ENCODE measurements at places on chromosomes 11 and 22.

DNA sequence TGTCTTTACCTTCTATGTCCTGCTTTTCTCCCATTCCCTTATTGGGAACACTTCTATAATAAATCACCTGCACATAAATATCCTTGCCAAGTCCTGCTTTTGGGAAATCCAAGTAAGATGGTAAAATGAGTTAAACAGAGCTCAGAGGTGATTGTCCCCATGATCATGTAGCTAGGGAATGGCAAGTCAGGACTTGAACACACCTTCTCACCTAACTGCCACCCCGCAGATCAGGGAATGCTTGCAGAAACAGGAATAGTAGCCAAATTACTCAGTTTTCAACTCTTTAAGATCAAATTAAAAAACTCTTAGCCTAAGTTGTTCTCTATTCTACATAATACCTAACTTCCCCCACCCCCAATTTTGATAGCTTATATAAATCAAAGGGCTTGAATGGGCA lies 16.0 kb downstream of the OOSP3 start:
- DNase-seq = no peak

- no peak for DNase-seq
Measured at GRCh38 chr11:65934014-65934413, 11.3 kb upstream of the TSGA10IP start.

- DNase-seq = no peak
Measured at GRCh38 chr22:29443452-29443851, 5.1 kb downstream of the RFPL1 start.

- no peak for DNase-seq
Measured at GRCh38 chr22:20996031-20996410, 5.9 kb downstream of the THAP7 start.

GRCh38 chr11:108025387-108026080 lies 16.8 kb downstream of the CUL5 start:
- no peak for DNase-seq

- DNase-seq = no peak
Measured at GRCh38 chr11:8286886-8287285, 23.2 kb upstream of the LMO1 start.

- no peak for DNase-seq
Measured at GRCh38 chr11:67306769-67307544, 3.6 kb downstream of the SSH3 start.

DNA sequence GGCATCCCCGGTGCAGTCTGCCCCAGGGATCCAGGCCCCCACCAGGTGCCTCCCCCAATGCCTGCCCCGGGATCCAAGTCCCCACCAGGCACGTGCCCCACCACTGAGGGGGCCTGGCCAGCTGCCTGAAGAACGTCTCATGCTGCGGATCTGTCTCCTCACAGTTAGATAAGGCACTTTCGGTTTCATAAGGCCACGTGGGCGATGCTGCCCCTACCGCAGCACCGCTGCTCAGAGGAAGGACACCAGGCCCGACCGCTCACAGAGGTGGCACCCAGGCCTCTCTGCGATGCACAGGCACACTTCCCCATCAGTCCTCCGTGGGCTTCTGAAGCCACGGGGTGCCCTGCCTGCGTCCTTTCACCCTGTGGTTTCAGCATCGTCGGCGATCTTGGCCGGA lies 68.1 kb upstream of the BID start:
- no peak for DNase-seq

DNA sequence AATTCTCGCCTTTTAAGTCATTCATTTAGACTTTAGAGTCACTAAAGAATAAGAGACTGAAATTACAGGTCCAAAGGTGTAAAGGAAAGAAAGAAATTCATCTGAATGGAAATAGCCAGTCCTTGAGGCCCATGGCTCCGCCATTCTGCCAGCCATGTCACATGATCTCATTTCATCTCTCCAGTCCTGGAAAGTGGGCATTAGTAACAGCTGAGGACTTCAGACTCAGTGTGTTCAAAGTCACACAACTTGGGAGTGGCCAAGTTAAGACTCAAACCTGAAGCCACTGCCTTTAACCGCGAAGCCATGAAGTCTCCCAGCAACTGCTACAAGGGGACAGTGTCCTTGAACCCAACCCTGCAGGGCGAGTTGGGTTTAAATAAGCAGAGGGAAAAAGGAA lies 103.7 kb downstream of the PRR5L start:
- no peak for DNase-seq

DNA sequence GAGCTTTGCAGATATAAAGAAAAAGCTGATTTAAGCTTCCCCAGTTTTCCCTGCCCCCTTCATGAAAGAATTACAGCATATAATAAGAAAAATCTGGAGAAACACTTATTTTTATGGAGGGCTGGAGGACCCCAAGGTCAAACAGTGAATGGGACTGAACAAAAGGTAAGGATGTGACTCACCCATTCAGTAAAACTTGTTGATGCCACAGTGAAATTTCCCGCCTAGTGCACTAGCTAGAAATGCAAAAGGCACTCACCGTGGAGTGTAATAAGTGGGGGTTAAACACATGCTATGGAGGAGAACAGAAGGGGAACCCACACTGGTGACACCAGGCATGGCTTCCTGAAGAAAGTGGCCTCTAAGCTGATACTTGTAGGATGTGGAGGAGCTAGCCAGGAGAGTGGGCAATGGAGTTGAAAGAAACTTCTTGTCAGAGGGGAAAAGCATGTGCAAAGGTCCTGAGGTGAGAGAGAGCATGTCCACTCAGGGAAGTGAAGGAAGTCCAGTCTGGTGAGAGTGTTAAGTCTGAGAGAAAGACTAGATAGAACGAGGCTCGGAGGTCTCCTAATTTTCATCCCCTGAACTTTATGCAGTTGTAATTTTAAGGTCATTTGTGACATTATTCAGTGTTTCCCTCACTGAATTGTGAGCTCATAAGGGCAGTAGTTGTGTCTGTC lies 77.1 kb downstream of the MIAT start:
- DNase-seq = no peak

GRCh38 chr11:61680622-61681221 lies 531 bp downstream of the DAGLA start:
- DNase-seq = no peak

DNA sequence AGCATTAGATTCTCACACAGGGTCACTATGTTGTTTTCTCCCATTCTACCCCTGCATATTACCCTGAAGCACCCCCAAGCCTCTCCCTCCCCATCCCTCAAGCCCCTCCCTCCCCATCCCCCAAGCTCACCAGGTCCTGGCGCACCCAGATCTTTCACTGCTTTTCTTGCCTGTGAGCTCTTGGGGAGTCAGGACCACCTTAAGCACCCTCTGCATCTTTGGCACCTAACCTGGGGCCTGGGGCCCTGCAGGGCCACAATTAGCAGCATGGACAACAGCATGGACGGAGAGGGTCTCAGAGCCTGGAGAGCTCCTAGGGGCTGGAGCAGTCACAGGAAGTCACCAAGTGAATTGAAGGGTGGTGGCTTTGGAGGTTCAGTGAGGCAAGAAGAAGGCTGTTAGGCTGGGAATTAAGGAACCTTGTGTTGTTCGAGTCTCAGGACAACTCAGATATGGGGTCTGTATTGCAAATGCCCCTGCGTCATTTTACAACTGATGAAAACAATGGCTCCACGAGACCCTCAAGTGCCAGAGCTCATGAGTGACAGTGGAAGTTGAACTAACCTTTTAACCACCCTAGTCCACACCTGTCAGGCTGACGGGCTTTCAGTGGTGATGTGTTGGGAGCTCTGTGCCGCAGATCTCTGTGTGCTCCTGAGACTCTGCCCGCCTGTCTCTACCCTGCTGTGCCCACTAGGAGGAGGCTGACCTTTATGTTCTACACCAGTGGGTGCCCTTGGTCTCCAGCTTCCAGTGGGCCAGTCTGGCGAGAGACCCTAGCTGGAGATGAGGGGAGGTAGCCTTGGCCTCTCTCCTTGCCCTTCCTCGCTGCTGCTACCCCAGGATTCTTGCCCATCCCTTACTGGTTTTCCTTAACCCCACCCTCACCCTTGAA lies 111.3 kb upstream of the OR4B1 start:
- DNase-seq = no peak

DNA sequence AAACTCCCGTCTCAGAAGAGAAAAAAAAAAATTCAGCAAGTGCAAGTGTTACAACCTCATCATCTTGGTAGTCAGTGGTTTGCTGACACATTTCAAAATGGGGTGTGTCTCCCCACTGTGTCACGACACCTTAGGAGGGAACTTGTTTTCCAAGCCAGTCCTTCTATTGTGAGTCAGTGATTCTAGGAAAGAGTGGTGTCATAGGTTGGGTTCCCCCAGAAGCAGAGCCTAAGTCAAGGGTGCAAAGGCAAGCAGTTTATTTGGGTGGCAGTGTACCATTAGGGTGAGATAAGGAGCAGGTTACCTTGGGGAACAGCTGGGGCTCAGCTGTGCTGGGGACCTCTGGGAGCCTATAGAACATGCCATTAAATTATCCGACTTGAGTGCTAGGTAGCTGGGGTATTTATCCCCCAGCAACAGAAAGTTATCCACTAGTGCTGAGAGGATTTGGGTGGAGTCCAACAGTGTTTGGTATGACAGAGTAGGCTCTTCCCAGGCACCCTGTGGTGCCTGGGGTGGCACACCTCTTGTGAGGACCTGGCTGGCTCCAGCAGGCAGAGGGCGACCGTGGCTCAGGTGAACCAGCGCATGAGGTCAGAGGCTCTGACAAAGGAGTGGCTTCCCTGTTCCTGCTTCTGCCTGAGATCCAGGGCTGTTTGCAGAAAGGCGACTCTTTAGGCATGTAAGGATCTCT lies 41.7 kb downstream of the KIAA1671 start:
- DNase-seq = no peak

DNA sequence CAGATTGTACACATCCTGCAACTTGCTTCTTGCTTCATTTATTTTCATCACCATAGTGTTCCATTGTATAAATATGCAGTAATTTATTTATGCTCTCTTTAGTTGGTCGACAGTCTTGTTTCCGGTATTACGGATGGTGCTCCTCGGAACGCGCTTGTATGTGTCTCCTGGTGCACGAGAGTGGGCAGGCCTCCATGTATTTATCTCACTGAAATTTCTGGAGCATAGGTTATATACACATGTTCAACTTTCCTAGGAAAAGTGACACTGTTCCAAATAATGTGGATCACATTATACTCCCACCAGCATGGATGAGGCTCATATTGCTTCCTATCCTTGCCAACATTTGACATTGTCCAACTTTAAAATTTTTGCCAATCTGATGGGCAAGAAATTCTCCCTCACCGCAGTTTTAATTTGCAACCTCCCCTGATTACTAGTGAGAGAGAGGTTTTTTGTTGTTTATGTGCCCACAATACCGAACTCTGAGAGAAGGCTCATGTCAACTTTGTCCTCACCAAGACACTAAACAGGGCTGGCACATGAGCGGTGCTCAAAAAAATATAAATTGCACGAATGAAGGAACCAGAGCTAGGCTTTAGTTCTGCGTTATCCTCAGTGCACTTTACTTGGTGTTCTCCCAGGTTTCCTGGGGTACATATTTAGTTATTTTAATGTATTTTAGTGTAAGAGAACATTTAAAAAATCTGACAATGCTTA lies 3.8 kb downstream of the CSNK2A3 start:
- no peak for DNase-seq

DNA sequence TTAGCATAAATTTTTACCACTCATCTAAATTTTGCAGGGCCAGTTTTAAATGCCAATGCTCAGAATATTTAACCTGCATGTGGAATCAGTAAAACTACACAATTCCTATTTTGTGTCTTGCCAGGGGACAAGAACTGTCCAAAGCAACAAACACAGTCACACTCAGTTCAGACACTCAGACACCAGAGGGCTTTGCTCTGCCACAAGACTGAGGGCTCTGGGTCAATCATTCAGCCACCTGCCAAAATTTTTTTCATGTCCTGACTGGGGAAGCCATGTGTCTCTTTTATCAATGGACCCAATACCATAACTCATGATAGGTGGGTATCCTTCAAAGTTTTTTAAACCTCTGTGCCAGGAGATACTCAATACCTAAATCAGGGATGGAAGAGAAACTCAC lies 304.0 kb upstream of the ANO3 start:
- no peak for DNase-seq

DNA sequence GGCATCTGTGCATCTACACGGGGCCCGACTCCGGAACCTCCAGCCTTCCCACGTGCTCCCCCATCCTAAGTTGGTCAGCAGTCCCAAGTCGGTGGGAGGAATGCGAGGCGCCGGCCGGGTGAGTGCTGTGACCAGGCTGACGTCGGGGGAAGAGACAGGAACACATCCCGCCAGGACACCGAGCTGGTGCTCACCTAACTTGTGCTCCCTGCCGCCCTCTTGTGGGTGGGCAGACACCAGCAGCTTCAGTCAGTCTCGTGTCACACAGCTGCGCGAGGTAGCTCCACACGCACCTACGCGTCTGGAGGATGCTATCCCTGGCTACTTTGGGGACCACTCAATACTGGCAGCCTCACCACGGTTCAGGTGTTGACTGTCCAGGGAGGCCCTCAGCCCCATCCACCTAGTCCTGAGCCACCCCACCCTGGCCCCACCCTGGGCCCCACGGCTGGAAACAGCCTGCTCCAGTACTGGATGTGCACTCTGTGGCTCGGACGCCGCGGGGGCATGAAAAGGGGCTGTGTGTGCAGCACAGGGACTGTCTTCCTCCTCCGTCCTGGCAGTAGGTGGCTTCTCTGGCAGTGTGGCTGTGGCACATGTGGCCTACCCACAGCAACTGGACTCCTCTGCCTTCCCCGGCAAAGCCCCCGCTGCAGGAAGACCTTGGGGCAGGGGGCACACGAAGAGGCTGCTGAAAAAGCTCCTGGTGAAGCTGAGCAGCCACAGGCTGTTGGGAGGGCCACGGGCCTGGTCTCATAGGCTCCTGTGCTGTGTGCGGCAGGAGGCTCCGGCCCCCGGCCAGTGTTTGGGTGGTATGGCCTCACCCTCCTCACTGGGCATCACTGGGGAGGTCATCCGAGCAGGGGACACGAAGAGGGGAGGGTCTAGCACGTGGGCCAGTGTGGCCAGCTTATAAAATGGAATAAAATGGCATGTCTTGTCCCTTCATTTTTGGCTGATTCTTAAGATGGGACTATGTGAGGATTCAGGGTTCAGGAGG lies 11.2 kb upstream of the BID start:
- DNase-seq = peak; percentile 39

DNA sequence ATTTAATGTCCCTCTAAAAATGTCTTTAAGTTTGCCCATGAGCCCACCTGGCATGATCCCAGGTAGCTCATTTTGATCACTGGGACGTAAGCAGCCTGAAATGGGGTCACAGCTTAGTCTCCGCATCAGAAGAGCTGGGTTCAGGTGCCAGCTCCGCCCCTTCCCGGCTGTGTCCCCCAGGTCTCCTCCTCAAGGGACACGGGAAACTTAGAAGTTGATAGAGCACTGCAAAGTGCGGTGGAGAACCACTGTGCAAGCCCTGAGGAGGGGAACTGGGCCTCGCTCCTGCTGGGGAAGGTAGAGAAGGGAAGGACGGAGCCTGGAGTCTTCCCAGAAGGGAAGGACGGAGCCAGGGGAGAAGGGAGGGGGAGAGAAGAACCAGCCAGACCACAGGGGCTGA lies 7.7 kb downstream of the TOM1 start:
- no peak for DNase-seq
